ENCODE measurements at places on chromosomes 12 and 14. TPM values are rescaled to one million over a fixed set of nuclear protein-coding genes. Genes with fewer than 3 reads are reported as not detected.

- H3K4me3 ChIP-seq, result no peak overlapping the region
- no peak overlapping the region for H3K27ac ChIP-seq
- peaks cover 16% of the 10 kb centered on the region for H3K36me3 ChIP-seq
- peaks cover 4% of the 10 kb centered on the region for H3K27me3 ChIP-seq
- no peak for DNase-seq
Measured at GRCh38 chr12:89344862-89345202, 7.5 kb downstream of the DUSP6 start.

DNA sequence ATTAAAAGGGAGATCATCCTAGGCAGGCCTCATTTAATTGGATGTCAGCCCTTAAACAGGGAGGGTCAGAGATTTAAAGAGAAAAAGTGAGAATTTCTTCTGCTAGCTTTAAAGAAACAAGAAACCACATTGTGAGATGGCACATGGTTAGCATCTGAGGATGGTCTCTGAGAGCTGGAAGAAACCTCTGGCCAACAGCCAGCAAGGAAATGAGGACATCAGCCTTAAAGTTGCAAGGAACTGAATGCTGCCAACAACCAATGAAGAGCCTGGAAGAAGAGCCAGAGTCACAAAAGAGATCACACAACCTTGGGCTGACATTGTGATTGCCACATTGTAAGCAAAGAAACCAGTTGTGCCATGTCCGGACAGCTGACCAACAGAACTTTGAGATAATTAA, 17.5 kb upstream of the FAR2 start:
- no peaks in the 10 kb centered on the region for H3K4me1 ChIP-seq
- no peaks in the 10 kb centered on the region for H3K27me3 ChIP-seq
- DNase-seq, result no peak
- no peak overlapping the region for H3K27ac ChIP-seq
- no peak overlapping the region for H3K4me3 ChIP-seq

GRCh38 chr14:101707863-101708620, 53.5 kb upstream of the PPP2R5C start:
- peaks cover 27% of the 10 kb centered on the region for H3K4me1 ChIP-seq
- no peaks in the 10 kb centered on the region for H3K36me3 ChIP-seq
- peak overlapping the region; percentile 78 for H3K27ac ChIP-seq
- no peak for DNase-seq
- peak overlapping the region; percentile 49 for H3K4me3 ChIP-seq

GRCh38 chr14:35386673-35387125, 17.9 kb downstream of the NFKBIA start:
- no peak for DNase-seq
- H3K36me3 ChIP-seq, result no peaks in the 10 kb centered on the region
- no peaks in the 10 kb centered on the region for H3K4me1 ChIP-seq
- H3K27me3 ChIP-seq, result no peaks in the 10 kb centered on the region

DNA sequence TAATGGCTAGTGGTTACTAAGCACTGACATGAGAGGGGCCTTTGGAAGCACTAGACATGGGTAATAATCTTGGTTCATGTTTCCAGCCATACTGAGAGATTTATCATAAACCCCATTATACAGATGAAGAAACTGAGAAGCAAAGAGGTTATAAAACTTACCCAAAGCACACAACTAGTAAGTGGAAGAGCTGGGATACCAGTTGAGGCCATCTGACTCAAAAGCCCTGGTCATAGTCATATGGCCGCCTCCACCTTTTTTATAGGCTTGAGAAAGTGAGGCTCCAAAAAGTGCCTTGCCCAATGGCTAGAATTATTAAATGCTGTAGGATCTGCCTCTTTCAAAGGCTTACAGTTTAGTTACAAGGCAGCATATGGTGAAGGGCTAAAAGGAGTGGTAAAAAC, 944 bp downstream of the TXNRD1 start:
- no peaks in the 10 kb centered on the region for H3K27me3 ChIP-seq
- peaks cover 42% of the 10 kb centered on the region for H3K4me1 ChIP-seq
- H3K36me3 ChIP-seq, result no peaks in the 10 kb centered on the region
- H3K27ac ChIP-seq, result no peak overlapping the region

DNA sequence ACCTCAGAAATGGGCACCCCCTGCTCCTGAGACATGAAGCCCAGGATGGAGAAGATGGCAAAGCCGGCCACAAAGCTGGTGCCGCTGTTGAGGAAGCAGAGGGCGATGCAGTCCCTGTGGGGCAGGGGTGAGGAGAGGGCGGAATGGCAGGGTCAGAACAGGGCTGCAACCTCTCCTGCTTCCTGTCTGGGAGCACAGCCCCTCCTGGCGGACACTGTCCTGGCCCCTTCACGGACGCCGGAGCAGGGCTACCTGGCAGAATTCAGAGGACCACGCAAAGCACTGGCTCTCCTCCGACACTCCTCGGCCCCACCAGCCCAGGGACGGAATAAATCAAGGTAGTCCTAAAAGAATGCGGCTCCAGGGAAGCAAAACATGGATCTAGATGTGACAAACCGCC, 12.4 kb upstream of the SLC6A12 start:
- H3K36me3 ChIP-seq, result no peaks in the 10 kb centered on the region
- H3K27ac ChIP-seq, result no peak overlapping the region
- no peak overlapping the region for H3K4me3 ChIP-seq
- H3K4me1 ChIP-seq, result no peaks in the 10 kb centered on the region
- DNase-seq, result peak; percentile 2

DNA sequence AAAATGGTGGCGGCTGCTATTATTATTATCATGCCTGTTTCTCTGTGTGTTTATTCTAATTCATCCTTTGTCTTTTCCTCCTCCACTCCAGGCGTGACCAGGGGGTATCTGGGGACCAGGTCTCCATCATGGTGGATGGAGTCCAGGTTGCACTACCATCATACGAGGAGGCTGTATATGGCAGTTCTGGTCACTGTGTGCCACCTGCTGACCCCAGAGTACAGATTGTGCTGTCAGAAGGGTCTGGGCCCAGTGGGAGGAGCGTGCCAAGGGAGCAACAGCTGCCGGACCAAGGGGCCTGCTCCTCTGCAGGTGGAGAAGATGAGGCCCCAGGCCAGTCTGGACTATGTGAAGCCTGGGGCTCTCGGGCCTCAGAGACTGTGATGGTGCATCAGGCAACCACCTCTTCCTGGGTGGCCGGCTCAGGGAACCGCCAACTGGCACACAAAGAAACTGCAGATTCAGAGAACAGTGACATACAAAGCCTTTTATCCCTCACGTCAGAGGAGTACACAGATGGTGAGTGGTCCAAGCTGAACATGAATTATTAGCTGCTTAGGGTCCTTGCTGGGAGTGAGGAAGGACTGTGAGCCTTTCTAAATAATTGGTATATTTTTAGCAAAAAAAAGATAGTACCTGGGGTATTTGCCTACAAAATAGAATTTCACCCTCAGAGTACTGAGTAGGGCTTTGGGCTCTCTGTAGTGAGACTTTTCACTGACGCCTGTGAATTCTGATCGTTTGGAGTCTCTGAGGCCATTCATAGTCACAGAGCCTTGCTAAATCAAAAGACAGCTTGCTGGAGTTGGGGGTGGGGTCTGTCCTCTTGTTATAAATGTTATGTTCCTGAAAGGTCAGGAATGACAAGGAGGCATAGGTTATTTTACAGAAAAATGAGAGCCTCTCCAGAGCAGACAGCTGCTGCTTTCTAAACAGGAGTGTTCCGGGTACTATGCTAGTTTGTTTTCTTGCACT, 58.1 kb upstream of the SRSF5 start:
- peaks cover 33% of the 10 kb centered on the region for H3K4me1 ChIP-seq
- H3K4me3 ChIP-seq, result no peak overlapping the region

DNA sequence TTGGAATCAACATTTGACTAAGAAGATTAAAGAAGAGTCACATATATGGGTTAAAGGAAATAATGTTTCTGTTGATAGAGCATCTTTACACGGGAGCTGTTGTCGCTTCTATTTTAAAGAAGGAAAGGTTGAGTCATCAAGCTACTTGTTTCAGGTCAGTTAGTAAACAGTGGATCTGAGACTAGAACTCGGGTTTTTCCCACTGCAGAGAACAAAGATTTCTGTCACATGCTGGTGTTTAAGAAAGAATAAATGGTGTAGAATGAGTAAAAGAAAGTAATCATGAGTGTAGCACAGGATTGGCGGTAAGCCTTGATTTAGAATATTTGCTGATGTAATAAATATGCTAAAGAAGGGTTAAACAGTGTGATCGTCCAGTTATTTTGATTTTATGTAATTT, 455.5 kb downstream of the AEBP2 start:
- H3K27me3 ChIP-seq, result peaks cover 2% of the 10 kb centered on the region
- H3K36me3 ChIP-seq, result no peaks in the 10 kb centered on the region
- no peak overlapping the region for H3K4me3 ChIP-seq

GRCh38 chr12:131466306-131466705, 244.6 kb upstream of the SFSWAP start:
- H3K4me3 ChIP-seq, result no peak overlapping the region
- no peak for DNase-seq
- H3K27ac ChIP-seq, result no peak overlapping the region
- no peaks in the 10 kb centered on the region for H3K4me1 ChIP-seq

DNA sequence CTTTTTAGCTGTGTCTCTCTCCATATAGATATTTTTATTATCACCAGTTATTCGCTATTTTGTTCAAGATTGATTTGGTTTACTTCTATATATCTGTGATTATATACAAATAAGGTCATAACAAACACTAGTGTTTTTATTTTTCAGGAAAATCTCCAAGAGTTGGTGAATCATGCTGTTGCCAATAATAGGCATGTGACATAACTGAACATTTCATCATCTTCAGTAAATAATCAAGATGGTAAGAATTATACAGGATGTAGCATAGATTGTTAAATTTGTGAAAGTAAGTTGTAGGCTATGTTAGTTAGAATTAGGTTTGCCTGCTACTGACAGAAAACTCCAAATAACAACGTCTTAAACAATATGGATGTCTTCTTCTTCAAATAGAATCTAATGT, 240.9 kb upstream of the PDE3A start:
- no peaks in the 10 kb centered on the region for H3K36me3 ChIP-seq
- no peak for DNase-seq
- no peaks in the 10 kb centered on the region for H3K4me1 ChIP-seq
- no peak overlapping the region for H3K27ac ChIP-seq

- peaks cover 7% of the 10 kb centered on the region for H3K36me3 ChIP-seq
- H3K4me1 ChIP-seq, result peaks cover 12% of the 10 kb centered on the region
- DNase-seq, result no peak
- no peak overlapping the region for H3K4me3 ChIP-seq
- H3K27ac ChIP-seq, result no peak overlapping the region
Measured at GRCh38 chr14:68896132-68896531, 83.0 kb downstream of the ACTN1 start.

DNA sequence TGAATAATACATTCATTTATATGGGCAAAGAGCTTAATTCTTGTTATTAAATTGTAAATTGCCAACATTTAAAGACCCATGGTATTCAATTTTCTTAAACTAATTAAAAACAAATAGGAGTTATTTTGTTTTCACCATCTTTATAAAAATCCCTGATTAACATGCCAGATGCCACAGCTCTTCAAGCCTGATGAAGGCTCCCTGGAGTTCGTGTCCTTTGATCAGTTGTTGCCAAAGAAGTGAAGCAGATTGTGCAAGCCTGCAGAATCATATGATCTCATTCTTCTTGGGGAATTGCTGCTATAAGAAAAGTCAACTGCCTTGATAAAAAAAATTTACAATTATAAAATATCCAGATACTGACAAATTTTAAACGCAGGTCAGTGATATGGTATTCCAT, 288.3 kb upstream of the PPFIA2 start:
- no peaks in the 10 kb centered on the region for H3K4me1 ChIP-seq
- no peak overlapping the region for H3K4me3 ChIP-seq
- H3K27me3 ChIP-seq, result peaks cover 10% of the 10 kb centered on the region
- no peaks in the 10 kb centered on the region for H3K36me3 ChIP-seq
- DNase-seq, result no peak

The SLC16A7 gene
- 27.8 TPM for total RNA-seq

The LGR5 gene
- total RNA-seq, result not detected

The GATC gene
- total RNA-seq, result 33.1 TPM

The SLC25A47 gene
- total RNA-seq, result not detected

The HCAR1 gene
- total RNA-seq, result 0.99 TPM

The KRT79 gene
- not detected for total RNA-seq

The GPR137C gene
- total RNA-seq, result not detected

The LALBA gene
- total RNA-seq, result not detected

Measured in activated naive CD4-positive, alpha-beta T cell treated with anti-CD3 and anti-CD28 coated beads for 36 hours (primary cell).